ENCODE measurements at places on chromosomes 4 and X. TPM values are rescaled to one million over a fixed set of nuclear protein-coding genes. Genes with fewer than 3 reads are reported as not detected.

Gene SPANXN3
- total RNA-seq = not detected

Gene UGT2A1
- not detected for total RNA-seq

Gene TRO
- 25.2 TPM for total RNA-seq

Gene BLOC1S4
- 31.7 TPM for total RNA-seq

Gene GAGE13
- not detected for total RNA-seq

Gene CTSO
- total RNA-seq = 15.1 TPM

Gene BEND2
- total RNA-seq = not detected
